ENCODE measurements at places on chromosomes 11 and 22.
A peak's percentile ranks its signal among the peaks of the same experiment; 100 is the strongest.

DNA sequence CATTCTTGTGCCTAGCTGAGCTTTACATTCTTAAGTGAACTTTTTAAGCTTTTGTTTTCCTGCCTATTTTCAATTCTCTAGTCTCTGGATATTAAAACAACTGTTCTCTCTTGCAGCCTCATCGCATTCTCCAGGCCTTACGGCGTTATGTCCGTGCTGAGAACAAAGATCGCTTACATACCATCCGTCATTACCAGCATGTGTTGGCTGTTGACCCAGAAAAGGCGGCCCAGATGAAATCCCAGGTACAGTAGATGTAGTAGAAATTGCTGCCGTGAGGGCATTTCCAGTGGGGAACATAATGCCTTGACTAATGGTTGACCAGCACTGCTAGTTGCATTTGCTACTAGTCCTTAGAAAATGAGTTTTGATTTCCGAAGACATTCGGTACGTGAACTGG lies 29.7 kb upstream of the ST14 start:
- DNase-seq = no peak

DNA sequence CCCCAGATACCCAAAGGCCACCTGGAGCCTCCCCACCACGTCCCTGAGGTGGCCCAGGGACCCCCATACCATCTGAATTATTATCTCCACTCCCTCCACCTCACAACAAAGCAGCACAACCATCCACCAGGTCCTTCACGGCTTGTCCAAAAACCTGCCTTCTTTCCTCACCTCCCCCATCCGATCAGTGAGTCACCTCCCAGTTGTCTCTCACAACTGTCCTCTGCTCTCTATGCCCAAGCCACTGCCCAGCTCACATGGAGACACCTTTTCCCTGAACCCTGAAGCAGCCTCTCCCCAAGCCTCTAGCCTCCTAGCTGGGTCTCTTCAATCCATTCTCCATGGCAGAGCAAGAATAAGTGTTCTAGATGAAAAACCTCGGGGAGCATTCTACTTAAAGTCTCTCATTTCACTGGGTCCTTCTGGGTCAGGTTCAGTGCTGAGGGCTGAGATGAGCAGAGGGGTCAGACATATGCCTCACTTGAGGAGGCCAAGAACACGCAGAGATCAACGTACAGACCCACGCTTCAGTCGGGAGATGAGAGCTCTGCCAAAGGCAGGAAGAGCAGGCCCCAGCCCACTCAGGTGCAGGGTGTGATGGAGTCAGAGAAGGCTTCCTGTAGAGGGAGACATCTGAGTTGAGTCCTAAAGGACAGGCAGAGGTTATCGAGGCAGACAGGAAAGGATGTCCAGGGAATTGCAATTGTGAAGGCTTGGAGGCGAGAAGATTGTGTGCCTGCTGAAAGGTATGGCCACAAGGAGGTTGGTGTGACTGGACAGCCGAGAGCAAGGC lies 74.7 kb downstream of the PDE2A start:
- no peak for DNase-seq

GRCh38 chr11:96424693-96425092 lies 34.9 kb downstream of the JRKL start:
- DNase-seq = no peak

DNA sequence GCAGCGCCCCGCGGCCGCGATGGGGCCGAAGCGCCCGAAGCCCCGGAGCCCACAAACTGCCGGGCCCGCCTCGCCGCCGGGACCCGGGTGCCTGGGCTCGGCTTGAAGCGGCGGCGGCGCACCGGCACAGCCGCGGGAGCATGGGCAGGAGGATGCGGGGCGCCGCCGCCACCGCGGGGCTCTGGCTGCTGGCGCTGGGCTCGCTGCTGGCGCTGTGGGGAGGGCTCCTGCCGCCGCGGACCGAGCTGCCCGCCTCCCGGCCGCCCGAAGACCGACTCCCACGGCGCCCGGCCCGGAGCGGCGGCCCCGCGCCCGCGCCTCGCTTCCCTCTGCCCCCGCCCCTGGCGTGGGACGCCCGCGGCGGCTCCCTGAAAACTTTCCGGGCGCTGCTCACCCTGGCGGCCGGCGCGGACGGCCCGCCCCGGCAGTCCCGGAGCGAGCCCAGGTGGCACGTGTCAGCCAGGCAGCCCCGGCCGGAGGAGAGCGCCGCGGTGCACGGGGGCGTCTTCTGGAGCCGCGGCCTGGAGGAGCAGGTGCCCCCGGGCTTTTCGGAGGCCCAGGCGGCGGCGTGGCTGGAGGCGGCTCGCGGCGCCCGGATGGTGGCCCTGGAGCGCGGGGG lies 346 bp downstream of the FJX1 start:
- DNase-seq = no peak

GRCh38 chr11:106281455-106282173 lies 204.2 kb downstream of the AASDHPPT start:
- DNase-seq = no peak

DNA sequence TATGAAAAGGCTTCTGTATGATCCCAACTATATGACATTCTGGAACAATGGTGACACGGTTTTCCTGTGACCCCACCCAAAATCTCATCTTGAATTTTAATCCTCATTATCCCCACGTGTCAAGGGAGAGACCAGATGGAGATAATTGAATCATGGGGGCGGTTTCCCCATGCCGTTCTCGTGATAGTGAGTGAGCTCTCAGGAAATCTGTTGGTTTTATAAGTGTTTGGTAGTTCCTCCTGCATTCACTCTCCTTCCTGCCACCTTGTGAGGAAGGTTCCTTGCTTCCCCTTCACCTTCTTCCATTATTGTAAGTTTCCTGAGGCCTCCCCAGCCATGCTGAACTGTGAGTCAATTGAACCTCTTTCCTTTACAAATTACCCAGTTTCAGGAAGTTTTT lies 53.1 kb upstream of the TSPAN18 start:
- no peak for DNase-seq

GRCh38 chr11:34243600-34244464 lies 114.0 kb downstream of the ABTB2 start:
- no peak for DNase-seq

DNA sequence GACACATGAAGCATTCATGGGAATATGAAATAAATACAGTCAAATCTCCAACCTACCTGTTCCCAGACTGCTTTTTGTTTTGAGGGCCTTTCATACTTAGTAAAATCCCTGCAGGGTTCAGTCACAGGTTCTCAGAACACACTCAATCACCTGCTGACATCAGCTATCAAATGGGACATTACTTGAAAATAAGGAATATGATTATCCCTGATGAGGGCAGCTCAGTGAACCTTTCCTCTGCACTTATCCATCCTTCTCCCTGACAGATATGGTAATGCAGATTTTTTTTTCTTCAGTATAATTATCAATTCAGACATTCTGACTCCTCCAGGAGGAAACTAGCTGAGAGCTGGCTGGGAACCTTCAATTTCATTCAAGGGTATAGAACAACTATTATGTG lies 1127.4 kb upstream of the CCDC90B start:
- peak; percentile 10 for DNase-seq

DNA sequence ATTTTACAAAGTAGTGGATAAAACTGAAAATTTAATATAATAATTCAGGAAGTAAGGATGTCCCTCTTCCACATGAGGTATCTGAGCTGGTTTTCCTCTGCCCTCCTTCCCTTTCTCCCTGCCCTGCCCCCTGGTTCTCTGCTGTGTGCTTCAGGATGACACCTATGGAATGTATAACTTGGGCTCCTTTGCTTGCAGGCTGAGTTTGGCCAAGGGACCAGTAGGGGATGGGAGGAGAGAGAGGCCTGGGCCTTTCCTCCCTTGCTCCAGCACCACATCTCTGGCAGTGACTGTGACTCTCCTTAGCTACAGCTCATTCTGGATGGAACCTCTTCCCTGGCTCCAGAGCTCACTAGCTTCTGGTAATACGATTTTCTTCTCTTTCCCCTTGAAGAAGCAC lies 10.1 kb downstream of the IRAG1 start:
- no peak for DNase-seq

GRCh38 chr11:34274712-34275398 lies 83.0 kb downstream of the ABTB2 start:
- no peak for DNase-seq

GRCh38 chr11:79330651-79331050 lies 110.2 kb downstream of the TENM4 start:
- DNase-seq = no peak

GRCh38 chr11:74425100-74425499 lies 26.9 kb upstream of the PGM2L1 start:
- DNase-seq = no peak

GRCh38 chr22:26464312-26464711 lies 19.3 kb downstream of the HPS4 start:
- no peak for DNase-seq

DNA sequence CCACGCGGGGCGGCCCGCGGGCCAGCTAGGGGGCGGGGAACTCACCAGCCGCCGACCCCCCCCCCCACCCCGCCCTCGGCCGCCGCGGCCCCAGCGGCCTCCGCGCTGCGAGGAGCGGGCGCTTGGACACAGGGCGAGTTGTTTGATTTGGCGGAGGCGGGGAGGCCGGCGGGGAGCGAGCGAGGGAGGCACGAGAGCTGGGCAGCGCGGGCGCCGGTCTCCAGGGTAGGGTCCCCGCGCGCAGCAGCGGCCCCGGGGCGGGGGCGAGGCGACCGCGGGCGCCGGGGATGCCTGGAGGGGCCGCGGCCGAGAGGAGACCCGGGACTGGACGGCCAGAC lies 64.4 kb downstream of the NAV2 start:
- DNase-seq = peak; percentile 35

DNA sequence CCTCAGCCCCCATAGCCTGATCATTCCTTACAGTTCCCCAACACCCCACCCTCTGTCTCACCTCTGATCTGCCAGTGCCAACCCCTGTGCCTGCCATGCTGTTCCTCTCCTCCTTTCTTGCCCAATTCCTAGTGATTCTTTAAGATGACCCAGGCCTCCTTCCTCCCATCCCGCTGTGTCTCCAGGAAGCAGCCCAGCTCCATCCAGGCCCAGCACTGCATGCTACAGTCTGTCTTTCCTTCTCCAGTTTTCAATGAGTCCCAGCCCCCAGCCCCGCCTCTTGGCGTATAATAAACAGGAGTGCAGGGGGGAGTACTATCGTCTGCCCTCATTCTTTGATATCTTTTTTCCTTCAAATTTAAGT lies 12.3 kb downstream of the LTBP3 start:
- DNase-seq = no peak

- peak; percentile 39 for DNase-seq
These were observed 183.5 kb downstream of the DSCAML1 start for GRCh38 chr11:117613521-117613920.

DNA sequence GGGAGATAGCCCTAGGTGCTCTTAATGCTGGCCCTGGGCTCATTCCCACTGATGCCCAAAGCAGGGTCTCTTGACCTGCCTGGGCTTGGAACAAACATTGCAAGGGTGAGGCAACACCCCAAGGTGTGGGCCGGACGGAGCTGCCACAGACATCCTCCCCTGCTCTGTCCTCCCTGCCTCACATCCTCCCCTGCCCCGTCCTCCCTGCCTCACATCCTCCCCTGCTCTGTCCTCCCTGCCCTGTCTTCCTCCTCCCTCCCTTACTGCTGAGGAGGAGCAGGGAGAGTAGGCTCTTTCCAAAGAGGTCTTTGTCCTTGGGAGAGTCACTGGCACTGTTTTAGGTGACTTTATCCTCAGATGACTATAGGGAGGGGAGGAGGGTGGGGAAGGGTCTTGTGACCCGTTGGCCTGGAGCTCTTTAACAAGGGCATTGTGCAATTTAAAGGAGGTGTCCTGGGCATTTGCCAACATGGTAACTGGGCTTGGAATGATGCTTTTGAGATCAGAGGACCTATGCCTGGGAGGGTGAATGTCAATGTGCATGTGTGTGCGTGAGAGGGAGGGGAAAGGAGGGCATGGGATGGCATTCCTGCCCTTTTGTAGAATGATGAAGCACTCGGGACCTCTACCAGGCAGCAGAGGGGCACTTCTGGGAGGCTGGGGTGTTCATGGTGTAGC lies 700 bp downstream of the FAM180B start:
- DNase-seq = no peak

DNA sequence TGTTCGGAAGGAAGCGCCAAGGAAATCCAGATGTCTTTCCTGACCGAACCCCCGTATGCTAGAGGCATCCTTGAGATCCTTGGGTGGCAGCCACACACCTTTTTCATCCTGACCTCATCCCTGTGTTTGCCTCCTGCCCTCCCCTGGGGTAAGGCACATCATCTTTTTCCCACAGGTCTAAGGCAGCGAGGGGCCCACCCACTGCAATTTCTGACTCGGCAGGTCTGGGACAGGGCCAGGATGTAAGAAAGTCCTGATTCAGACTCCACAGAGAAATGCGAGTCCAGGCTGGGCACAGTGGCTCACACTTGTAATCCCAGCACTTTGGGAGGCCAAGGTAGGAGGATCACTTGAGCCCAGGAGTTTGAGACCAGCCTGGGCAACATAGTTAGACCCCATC lies 10.5 kb downstream of the ZMAT5 start:
- no peak for DNase-seq

GRCh38 chr11:68998390-68998911 lies 14.6 kb downstream of the MRGPRF start:
- DNase-seq = peak; percentile 40

DNA sequence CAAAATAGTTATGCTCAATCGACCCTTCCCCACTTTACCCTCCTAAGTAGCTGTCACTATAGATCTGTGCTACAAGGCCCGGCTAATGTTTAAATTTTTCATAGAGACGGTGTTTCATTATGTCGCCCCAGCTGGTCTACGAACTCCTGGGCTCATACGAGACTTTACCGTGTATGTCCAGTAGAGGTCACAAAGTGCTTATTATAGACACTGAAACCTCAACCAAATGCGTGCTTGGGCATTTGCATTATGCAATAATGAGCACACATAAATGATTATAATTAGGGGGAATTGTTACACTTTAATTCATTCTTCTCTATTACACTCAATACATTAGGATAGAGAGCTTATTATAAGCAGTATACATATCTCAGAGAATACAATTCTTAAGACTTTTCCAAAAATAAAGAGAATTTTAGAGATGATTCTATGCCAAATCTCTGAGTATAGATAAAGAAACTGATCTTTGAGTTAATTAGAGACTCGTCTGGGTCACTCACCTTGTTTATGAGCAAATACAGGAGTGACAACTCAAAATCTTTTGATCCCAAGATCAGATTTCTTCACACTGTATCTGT lies 12.5 kb upstream of the MRPL16 start:
- peak; percentile 79 for DNase-seq

DNA sequence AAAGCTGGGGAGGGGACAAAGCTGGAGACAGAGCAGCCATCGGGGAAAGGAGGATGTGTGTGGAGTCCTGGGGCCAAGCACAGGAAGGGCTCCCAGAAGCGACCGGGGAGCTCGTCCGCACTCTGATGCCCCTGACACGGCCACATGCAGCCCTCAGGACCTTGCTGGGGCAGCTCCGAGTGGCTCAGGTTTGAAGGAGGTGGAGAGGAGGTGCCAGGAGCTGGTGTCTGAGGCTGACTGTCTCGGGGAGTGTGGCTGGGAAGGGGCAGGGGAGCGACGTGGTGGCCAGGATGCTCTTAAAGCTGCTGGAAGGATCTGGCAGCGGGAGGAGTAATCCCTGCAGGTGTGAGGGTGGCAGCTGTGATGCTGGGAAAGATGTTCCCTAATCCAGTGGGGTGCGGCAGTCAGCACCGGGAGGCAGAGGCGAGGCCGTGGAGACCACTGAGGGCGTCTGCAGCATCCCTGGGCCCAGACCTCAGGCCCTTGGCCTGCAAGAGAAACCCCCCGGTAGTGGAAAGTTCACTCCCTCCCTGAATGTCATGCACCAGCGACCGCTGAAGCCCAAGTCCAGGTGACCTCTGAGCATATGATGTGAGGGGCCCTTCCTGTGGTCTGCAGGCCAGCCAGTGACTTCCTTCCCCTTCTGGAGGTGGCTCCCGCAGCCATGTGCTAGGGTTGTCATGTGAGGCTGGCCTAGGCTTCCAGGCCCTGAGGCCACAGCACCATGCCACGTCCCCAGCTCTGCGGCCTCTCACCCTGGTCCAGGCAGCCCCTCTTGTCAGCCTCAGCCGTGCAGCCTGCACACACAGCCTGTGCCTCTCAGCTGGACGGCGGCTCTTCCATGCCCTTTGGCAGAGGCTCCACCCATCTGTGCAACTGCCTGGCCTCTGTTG lies 17.2 kb upstream of the CTSD start:
- DNase-seq = no peak

Measured in NCI-H1417 (cell line).